Activated CD4-positive, alpha-beta T cell treated with anti-CD3 and anti-CD28 coated beads, Interleukin-10, Interleukin-2, amounts not matched to agents 100 ng/mL and 50 ng/mL, durations not matched to agents 16 hours and 8 hours (primary cell): ENCODE measurements at places on chromosomes 7 and 10.

DNA sequence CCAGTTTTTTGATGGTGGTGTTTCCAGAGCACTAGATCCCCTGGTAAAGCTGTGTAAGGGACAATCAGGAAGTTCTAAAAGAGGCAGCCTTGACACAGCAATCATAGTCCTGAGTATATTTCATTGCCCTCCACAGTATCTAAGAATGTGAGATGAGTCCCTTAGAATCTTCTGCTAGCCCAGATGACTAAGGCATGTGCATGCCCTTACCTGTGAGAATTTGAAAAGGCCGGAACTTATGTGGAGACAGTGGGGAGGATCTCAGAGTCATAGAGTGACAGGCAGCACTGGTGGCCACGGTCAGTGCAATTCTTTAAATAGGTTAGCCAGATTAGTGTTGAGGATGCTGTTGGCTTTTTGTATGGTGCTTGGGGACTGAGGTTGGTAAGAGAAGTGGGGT is 361.4 kb upstream of the VSTM2A start:
- no peak for DNase-seq

GRCh38 chr10:48463318-48464003 is 141.4 kb downstream of the ARHGAP22 start:
- DNase-seq, result no peak

DNA sequence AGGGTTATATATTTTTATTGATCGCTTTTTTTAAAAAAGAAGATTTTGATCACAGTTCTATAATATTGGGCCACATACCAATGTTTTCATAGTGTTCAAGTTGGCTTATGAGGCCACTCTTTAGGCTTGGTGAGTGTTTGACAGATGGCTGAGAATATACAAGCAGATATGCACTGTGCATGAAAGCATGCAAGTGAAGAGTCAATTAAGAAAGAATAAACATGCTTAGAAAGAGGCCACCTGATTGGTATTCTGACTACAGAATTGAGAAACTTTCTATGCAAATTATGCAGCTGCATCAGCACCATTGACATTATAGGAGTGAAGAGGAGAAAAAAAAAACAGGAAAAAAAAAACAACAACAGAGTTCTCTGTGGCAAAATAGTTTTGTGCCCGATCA is 39.9 kb downstream of the CABCOCO1 start:
- no peak for DNase-seq

DNA sequence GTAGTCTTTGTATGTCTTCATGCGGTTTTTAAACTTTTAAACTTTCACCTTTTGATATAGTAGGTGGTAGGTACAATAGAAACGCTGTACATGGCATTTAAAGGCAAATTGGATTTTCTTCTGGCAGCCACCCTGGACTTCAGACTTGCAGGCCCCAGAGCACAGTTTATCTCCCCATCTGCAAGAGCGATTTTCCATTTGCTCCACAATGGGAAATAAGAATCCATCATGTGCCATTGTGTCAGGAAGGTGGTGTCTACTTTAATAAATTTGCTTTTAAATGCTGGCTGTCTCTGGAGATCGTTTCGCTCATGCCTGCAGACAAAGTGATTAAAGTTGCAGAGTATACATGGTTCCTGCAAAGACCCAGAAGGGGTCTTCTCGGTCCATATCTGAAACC is 38.9 kb downstream of the UNC5B start:
- no peak for DNase-seq

- DNase-seq, result peak; percentile 15
Measured at GRCh38 chr10:27312854-27313253, 72.3 kb upstream of the ACBD5 start.

GRCh38 chr7:141840708-141841107 is 577 bp downstream of the PRSS37 start:
- no peak for DNase-seq

DNA sequence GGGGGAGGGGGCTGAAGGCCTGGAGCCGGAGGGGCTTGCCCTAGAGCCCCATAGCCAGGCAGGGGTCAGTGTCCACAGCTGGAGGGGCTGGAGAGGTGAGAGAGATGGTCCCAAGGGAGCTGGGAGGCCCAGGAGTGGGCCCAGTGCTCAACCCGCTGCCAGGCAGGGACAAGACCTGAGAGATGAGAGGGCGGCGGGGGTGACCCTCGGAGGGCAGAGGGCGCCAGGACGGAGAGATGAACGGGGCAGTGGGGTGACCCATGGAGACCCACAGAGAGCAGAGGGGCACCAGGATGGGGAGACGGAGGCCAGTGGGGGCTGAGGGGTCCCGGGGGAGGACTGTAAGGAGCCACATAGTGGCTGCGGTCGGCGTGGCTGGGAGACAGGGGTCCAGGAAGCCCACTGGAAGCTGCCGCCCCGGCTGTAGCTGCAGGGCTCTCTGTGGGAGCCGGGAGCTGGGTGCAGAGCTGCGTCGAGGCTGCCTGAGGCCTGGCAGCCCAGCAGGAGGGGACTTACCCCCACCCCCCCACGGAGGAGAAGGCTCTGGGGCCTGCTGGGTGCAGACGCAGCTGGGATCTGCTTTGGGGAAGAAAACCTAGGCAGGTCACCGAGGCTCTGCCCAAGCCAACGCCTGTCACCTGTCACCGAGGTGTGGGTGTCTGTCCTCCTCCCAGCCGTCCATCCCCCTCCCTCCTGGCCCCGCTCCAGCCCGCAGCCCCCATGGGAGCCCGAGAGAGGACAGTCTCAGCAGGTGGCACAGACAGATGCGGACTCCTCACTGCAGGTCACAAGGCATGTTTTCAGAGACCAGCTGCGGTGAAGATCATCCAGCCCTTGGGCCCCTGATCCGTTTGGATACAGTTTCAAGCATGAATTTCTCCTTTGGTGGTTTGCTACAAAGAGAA is 25.1 kb downstream of the PWWP2B start:
- DNase-seq, result no peak

- DNase-seq, result no peak
Measured at GRCh38 chr7:67821116-67821515, 824.5 kb downstream of the TYW1 start.

DNA sequence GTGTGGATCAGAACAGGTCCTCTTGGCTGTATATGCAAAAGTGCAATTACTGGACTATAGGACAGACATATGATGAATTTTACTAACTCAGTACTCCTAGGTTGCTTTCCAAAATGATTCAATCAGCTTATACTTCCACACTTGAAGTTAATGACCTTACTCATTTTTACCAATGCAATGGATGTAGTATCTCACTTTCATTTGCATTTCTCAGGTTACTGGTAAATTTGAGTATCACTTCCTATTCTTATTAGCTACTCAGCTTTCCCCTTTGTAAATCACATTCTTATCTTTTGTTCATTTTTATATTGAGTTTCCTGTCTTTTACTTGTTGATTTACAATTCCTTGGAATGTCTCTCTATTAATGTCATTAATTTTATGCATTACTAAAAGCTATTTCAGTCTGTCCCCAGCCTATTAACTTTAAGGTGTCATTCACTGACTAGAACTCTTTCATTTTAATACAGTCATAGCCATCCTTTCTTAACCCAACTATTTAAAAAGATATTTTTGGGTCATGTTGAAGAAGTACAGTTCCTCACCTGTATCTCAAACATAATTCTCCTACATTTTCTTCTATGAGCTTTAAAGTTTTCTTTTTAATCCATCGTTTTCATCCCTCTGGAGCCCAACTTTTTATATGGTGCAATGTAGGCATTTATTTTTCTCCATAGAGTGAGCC is 88.6 kb downstream of the VIM start:
- no peak for DNase-seq

DNA sequence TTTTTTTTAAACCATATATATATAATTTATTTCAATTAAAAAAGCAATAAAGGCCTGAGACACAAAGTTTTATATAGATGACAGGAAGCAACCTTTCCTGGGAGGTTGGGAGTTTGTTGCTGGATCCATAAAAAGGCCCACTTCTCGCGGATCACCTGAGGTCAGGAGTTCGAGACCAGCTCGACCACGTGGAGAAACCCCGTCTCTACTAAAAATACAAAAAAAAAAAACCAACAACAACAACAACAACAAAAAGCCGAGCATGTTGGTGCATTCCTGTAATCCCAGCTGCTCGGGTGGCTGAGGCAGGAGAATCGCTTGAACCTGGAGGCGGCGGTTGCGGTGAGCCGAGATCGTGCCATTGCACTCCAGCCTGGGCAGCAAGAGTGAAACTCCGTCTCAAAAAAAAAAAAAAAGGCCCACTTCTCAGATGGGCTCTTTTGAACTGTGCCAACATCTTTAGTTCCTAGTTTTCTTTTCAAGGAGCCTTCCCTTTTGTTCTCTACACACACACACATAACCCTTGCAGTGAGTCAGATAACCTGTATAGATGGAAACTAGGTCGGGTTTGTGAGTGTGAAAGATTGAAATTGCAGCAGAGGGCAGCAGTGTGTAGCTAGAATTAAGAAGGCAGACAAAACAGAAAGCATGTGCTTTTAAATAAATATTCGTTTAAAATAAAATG is 1.2 kb upstream of the SMNDC1 start:
- peak; percentile 84 for DNase-seq

DNA sequence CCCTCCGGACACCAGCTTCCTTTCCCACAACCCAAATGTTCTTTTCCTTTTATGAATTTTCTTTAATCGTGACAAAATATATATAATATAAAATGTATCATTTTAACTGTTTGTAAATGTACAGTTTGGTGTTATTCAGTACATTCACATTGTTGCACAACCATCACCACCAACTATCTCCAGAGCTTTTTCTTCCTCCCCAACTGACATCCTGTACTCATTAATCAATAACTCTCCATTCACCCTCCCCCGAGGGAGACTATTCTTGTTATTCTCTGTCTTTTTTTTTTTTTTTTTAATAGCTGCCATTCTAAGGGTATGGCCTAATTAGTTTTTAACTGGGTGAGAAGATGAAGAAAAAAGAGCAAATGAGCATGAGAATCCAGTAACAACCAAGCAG is 30.6 kb upstream of the ITGB1 start:
- DNase-seq, result no peak

DNA sequence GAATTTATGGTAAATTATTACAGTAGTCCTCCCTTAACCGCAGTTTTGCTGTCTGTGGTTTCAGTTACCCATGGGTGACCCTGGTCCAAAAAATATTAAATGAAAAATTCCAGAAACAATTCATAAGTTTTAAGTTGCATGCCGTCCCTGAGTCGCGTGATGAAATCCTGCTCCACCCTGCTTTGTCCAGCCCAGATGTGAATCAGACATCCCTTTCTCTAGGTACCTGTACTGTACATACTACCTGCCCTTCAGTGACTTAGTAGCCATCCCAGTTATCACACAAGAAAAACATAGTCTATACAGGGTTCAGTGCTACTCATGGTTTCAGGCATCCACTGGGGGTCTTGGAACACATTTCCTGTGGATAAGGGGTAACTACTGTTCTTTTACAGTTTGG is 20.5 kb upstream of the RHEB start:
- DNase-seq, result no peak

- DNase-seq, result no peak
Measured at GRCh38 chr7:75813084-75813483, 522 bp downstream of the CCL24 start.

DNA sequence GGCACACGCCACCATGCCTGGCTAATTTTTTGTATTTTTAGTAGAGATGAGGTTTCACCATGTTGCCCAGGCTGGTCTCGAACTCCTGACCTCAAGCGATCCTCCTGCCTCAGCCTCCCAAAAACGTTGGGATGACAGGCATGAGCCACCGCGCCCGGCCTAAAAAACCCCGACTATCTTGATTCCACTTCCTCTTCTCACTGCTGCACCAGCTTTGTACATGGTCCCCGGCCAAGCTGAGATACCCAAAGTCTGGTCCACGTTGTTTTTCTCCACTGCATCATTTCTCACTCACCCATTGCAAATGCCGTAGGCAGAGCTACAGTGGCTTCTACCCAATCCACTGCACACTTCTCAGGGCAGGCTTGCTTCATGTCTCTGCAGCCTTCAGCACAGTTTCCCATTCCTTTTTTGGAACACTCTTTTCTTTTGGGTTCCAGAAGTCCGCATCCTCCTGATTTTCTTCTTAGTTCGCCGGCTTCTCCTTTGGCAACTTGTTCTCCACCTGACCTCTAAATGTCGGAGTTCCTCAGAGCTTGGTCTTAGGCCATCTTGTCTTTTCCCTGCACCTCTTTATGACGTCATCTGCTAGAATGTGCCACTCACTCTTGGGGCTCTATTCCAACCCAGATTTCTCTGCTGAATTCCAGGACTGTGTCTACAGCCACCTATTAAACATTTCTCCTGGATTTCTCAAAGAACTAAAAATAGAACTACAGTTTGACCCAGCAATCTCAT is 6.0 kb upstream of the GNB2 start:
- no peak for DNase-seq

- DNase-seq, result no peak
Measured at GRCh38 chr7:117776224-117776623, 97.0 kb downstream of the CTTNBP2 start.

GRCh38 chr10:120749856-120750566 is 101.2 kb upstream of the WDR11 start:
- no peak for DNase-seq

- no peak for DNase-seq
Measured at GRCh38 chr7:28349637-28350036, 62.7 kb upstream of the CREB5 start.

GRCh38 chr7:86969865-86970264 is 89.6 kb downstream of the ELAPOR2 start:
- no peak for DNase-seq

DNA sequence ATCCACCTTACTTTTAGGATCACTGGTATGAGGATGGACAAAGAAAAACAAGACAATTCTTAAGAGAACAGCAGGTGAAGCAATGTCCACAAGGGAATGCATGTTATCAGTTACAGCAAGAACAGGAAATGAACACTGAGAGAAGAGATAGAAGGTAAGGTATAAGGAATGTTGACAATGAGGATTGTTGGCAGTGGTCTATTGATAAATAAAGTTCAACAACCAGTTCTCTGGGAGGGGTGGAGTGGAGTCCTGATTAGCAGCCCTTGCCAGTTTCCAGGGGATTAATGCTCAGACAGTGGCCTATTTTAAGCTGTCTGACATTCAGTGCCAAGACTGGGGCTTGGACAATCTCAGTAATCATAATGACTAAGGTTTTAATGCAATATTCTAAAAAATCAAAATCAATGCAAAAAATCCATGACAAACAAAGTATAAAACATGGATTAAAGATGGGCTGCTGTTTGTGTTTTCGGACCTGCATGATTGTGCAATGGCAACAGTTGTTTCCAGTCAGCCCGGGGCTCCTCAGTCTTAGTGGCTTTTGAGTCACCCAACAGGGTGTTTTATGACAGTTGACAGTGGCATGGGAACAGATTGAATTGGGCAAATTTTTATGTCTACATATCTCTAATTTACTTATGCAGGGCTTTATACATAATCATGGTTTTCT is 13.8 kb upstream of the AKR1B1 start:
- no peak for DNase-seq

- no peak for DNase-seq
Measured at GRCh38 chr7:155342313-155342712, 44.6 kb downstream of the INSIG1 start.
